ENCODE measurements at places on chromosomes 2 and 18.

DNA sequence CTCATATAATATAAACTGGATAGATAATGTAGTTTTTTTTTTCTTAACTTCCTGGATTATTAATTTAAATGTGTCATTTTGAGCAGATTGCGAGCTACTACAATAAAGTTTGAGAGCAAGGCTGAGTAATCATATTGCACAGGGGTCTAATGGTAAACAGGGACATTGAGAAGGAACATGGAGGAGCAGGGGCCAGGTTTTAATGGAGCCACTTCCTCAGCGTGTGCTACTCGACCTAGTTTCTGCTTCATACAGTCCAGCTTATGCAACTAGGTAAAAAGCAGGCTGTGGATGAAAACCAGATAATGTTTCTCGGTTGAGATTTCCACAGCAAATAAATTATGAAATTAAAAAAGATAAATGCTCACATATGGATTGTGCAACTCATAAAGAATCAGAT is 1915.7 kb upstream of the CELF4 start:
- DNase-seq = no peak

- no peak for DNase-seq
Measured at GRCh38 chr18:10100941-10101701, 187.3 kb downstream of the VAPA start.

- no peak for DNase-seq
Measured at GRCh38 chr2:239564587-239564986, 163.8 kb upstream of the HDAC4 start.

DNA sequence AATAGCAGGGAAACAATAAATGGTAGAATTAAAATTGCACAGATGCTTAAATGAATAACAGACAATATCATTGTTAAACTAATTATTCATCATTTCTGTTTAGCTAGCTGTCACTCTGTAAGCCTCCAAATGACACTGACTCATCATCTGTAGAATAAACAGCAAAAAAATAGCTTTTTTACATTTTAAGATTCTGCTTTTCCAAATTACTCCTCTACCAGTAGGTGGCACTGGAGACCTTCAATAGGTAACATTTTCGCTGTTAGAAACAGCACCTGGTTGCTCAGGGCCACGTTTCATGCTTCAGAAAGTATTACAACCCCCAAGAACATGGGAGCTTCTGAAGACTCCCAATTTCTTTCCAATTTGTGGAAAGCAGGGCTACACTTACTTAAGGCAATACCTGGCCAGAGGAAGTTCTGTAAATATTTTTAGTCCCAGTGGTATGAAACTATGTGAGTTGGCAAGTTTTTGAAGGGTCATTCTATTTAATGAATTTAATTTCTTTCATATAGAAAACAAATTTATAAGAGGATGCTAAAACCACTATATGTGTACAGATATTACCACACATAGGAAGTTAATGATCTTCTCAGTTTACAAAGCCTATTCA is 45.4 kb downstream of the TTN start:
- DNase-seq = no peak

- DNase-seq = no peak
Measured at GRCh38 chr18:70068981-70069380, 121.3 kb upstream of the CD226 start.

DNA sequence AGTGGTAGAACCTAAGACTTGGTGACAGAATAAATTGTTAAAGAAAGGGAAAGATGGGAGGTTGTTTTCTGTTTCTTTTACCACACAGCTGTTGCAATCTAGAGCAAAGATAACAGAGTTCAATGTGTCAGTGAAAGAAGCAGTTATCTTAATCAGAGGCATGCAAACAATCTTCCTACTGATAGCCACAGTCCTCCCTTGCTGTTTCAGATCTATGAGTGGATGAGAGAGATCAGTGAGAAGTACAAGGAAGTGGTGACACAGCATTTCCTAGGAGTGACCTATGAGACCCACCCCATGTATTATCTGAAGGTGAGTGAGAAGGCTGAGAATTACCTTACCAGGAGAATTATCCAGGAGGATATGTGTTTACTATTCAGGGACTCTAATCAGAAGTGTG is 15.9 kb downstream of the CPO start:
- no peak for DNase-seq

DNA sequence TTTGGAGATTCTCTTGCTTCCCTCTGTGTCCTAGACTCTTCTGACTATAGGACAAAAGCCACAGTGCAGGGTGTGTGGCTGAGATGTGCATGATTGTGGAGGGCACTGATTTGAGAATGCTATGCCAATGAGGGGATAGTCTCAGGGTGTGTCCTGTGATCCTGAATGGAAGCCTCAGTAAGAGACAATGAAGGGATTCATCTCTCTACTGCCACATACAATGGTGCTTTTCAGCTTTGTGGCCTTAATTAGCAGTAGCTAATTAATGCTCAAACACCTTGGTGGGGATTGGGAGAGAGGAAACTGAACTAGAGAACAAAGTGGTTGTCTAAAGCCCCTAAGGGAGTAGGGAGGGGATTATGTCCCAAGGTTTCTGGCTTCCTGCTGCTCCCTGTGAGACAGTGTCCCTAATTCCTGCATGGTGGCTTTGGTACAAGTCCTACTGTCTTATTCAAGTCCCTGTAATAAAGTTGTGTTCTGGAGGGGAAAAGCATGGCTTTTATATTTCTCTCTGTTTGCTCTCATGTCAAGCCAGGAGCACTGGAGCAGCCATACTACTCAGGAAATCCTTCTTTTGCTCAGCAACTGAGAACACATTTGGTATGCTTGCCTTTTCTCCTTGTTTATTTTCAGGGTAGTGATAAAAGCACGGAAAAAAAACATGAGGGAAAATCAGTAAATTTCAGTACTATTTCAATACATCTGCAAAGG is 415.2 kb upstream of the TCF4 start:
- no peak for DNase-seq

DNA sequence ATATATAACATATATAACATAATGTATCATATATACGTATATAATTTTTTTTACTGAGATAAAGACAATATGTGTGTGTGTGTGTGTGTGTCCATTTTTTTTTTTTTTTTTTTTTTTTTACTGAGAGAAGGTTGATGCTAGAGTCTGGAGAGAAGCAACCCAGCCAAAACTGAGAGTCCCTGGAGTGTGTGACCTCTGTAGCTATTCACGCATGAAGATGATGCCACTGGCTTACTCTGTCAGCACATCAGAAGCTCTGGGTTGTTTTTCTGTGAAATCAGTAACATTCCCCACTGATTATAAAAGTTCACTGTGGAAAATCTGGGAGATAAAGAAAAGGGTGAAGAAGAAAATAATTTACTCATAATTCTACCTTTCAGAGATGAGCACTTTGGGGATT is 27.2 kb downstream of the CCDC195 start:
- DNase-seq = no peak

GRCh38 chr2:129008055-129008880 is 689.6 kb upstream of the HS6ST1 start:
- no peak for DNase-seq

DNA sequence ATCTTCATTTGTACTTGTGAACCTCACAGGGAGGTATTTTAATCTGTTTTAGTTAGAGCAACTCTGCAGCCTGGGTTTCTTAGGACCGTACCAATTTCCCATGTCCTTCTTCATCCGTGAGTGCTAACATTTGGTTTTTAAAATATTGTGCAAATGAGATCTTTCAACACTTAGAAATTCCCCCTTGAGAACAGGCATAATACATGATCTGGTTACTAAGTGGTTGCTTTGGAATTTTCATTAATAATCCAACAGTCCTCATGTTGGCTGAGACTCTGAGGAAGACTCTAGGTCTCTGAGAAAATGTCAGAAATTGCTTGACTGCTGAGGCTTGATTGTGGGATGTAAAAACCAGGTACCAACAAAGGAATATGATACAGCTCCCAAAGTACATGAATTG is 125.6 kb upstream of the CDCA7 start:
- no peak for DNase-seq

- DNase-seq = no peak
Measured at GRCh38 chr2:171841996-171842395, 52.0 kb downstream of the SLC25A12 start.

DNA sequence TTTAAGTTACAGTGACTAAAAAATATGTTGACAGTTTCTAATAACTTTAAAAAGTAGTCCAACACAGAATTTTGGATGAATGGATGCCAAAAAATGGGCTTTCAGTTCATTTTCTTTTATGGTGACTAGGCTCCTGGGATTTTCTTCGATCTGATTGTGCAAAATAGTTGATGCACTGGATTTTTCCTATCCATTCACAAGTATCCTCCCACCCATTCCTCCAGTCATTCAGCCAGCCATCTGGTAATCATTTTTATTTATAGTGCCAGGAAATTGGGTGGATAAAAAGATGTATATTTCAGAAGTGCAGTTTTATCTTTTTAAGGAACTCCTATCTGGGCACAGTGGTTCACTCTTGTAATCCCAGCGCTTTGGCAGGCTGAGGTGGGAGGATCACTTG is 175.1 kb downstream of the PTPRM start:
- no peak for DNase-seq

DNA sequence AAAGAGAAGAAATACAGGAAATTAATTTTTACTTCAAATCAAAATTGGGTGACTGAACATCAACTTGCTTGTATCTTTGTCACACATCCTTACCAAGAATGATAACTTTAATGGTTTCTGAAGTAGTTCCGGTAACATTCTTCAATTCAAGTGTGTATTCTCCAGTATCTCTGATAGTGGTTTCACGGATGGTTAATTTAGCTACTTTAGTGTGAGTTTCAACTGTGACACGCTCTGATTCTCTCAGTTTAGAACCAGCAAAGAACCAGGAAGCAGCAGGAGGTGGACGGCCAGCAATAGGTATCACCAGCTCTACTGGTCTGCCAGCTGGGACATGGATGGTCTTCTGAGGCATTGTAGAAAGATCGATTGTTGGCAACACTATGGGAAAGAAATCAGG is 62.3 kb downstream of the PLEKHA3 start:
- DNase-seq = no peak

GRCh38 chr2:240909216-240909974 is 3.3 kb downstream of the CROCC2 start:
- no peak for DNase-seq

DNA sequence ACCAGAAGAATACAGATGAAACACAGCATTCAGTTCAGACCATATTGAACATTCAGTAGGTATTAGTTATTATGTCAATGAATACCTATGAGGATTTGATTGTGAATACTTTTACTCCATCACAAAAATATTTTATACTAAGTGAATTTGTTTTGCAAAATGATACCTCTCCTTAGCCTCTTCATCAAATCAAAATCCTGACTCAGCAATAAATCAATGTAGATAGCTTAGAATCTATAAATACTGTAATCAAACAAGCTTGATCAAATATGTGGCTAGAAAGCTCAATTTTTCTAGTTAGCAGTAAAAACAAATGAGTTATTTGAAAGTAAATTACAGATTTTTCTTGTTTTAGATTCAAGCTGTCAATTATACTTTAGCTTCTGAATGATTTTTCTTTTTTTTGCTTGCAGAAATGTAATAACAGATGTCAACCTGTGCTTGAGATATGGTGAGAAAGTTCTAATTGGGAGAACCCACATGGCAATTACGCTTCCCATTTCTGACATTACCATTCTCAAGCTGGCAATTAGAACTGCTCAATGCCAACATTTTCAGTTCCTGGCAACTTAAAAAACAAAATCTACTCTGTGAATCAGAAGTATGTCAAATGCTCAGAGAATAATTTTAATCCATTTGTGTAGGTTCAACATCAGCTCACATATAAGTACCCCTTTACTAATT is 109.6 kb downstream of the PRELID3A start:
- no peak for DNase-seq

DNA sequence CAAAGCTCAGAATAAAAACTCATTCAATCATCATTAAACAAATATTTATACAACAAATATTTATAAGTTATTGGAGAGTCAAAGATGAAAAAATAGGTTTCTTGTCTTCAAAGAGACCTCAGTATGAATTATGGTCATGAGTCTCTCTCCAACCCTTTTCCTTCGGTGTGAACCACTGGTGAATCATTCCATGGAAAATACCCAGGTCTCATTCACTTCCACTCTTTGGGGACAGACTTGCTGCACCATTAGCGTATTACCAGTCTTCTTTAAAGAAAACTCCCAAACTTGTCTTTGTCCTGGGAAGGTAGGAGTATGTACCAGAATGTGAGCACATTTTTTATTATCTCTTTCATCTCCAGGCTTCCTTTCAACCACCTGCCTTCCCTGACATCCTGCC is 257.4 kb upstream of the RBMS1 start:
- no peak for DNase-seq

DNA sequence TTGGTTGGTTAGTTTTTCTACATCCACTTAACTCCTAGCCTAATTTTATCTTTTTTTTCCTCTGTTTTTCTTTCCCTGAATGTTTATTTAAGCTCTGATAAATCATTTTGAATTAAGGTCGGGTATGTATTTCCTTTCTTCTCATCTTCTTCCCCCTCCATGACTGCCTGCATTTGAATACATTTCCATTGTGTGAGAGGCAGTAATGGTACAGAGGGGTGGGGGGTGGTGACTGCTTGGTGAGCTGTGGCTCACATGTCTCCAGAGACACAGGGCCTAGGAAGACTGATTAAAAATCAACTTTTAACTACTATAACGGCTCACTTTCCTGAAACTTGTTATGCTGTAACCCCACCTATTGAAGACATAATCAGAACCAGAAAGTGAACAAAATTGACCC is 58.0 kb downstream of the NEDD4L start:
- DNase-seq = no peak

GRCh38 chr2:108444941-108445840 is 3.8 kb upstream of the GCC2 start:
- DNase-seq = no peak

GRCh38 chr2:74836675-74837401 is 2.9 kb downstream of the HK2 start:
- no peak for DNase-seq

- no peak for DNase-seq
Measured at GRCh38 chr2:64678771-64679590, 25.3 kb upstream of the SERTAD2 start.

GRCh38 chr2:29570539-29570938 is 350.8 kb downstream of the ALK start:
- no peak for DNase-seq

- no peak for DNase-seq
Measured at GRCh38 chr2:210548878-210549384, 7.5 kb upstream of the CPS1 start.

DNA sequence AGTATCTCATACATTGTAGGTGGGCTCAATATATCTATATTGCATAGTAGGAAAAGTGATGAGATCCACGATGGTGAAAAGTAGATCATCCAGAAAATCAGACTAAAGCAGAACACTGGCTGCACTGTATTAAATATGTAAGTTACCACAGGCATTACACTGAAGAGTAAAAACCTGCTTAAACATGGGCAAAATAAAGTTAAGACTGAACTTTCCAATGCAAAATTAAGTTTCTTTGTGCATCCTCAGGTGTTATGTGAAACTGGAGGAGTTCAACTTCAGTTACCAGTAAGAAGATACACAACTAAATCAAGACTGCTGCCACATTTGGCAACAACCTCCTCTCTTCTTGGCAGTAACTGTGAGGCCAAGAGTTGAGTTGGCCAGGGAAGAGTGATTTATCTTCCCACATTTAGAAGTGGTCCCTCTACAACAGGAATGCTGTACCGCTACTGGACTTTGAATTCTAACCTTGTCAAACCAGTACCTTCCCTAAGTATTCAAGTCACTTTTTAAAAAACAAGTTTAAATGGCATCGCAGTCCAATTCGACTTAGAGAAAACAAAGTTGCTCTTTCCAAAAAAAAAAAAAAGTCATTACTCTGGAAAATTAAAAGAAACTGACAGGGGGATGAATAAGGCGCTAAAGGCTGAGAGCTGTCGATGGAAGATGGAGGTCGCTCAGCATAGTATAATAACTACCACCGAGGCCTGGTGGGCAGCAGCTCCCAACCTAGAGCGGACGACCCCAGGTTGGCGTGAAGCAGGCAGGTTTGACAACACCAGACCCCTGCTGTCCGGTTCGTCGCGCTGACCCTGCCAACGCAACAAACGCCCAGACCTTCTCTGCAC is 1.1 kb downstream of the MAP4K3 start:
- no peak for DNase-seq

Measured in stimulated activated CD4-positive, alpha-beta T cell treated with anti-CD3 and anti-CD28 coated beads, Interleukin-15, amount 100 ng/mL, for 1 hour (primary cell).